T-helper 22 cell (primary cell): ENCODE measurements at places on chromosomes 16 and 17.

DNA sequence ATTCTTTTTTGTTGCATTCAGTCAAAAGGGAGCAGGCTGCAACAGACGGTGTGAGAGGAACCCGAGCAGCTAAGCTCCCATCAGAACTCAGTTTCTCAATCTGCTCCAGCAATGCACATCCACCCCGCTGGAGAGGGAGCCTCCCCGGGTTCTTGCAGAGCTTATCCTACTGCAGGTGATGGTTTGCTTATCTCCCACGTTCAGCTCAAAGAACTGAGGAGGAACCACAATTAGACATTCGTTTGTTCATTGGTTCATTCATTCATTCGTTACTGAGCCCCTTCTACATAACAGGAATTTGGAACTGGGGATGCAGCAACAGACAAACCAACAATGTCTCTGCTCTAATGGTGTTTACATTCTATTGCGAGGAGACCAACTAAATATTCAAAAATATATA is 22.2 kb upstream of the ALOX15 start:
- DNase-seq = no peak

GRCh38 chr17:68204736-68205135 is 43.1 kb upstream of the AMZ2 start:
- no peak for DNase-seq

- no peak for DNase-seq
These were observed 18.0 kb upstream of the MON1B start for GRCh38 chr16:77172951-77173350.

DNA sequence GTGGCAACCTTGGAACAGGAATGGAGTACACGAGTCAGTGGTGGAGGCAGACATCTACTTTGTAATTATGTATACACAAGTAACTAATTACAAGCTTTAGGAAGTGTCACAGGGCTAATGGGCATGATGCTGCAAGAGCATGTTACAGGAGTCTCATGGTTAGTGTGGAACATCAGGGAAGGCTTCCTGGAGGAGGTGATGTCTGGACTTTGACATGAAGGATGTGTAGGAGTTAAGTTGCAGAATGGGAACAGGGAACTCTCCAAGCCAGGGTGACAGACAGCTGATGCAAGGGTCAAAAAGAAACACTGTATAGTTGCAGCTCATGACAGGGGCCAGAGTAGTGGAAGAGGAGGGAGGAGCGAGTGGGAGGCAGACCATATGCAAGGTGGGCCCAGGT is 483.8 kb upstream of the EEF2KMT start:
- no peak for DNase-seq

DNA sequence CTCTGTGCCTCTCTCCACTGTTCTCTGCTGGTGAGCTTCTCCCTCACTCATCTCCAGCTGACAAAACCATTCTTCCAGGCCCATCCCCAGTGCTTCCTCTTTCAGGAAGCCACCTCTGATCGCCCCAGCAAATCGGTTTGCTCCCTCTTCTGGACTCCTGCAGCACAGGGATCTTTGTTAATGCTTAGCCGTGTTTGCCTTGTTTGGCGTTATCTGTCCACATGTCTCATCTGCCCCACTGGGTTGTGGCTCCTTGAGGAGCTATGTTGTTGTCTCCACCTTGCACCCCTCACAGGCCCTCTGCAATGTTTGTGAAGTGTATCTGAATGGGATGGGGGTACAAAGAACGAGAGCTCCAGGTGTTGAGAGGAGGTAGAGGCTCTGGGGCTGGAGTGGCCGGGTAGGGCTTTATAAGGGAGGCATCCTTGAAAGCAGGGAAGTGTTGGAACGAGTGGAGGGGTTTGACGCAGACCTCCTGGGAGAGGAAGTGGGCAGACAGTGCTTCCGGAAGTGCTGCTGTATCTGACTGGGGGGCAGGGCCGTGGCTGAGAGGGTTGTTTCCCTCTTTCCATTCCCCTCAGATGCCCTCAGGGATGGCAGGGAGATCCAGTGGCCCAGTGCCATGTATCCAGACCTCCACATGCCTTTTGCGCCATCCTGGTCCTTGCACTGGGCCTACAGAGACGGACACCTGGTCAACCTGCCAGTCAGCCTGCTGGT is 27.8 kb downstream of the CASKIN2 start:
- DNase-seq = peak; percentile 11

GRCh38 chr17:60305141-60305540 is 86.8 kb downstream of the USP32 start:
- DNase-seq = no peak

DNA sequence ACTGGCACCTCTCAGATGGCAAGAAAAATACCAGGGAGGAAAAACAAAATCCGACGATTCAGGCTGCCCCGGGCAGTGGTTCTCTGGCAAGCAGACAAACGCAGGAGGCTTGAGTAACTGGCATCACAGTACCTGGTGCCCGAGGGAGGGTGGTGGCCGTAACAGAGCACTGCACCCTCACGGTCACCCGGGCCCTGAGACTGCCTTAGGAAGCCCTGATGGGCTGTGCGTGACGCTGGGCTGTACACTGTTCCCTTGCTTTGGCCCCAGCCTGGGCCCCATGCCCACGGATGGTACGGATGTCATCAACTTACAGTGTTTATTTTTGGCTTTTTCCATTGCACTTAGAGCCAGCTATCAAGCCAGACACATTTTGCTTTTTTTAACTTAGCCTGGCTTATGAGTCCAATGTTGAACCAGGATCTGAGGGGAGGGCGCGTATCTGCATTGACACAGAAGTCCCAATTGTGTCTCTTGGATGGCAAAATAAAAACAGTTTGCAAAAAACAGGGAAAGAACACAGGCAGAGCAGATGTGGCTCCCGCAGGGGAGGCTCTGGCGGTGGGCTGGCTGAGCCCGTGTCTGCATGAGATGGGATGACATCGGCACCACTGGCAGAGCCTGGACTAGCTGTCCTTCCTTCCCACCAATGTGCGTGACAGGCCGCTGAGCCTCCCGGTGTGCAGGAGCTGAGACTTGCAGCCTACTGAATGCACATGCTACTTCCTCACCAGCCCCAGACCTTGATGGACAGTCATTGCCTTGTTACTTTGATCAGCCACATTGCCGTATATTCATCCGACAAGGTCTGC is 287.7 kb downstream of the FOXL1 start:
- DNase-seq = no peak

DNA sequence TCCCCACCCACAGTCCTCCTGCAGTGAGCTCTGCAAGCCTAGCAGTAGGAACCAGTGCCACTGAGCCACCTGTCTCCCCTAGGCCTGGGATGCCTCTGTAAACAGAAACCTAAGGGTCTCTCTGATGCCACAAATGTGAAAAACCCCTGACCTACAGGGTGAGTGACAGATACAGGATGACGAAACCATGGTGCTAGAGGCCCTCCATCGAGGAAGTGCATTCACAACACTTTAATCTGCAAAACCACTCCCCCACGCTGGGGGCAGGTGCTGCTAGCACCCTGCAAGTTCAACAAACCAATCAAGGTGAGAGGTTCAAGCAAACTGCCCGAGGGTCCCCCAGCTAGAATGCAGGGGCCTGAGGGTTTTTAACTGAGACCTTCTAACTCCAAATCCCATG is 59.5 kb downstream of the CDYL2 start:
- no peak for DNase-seq

DNA sequence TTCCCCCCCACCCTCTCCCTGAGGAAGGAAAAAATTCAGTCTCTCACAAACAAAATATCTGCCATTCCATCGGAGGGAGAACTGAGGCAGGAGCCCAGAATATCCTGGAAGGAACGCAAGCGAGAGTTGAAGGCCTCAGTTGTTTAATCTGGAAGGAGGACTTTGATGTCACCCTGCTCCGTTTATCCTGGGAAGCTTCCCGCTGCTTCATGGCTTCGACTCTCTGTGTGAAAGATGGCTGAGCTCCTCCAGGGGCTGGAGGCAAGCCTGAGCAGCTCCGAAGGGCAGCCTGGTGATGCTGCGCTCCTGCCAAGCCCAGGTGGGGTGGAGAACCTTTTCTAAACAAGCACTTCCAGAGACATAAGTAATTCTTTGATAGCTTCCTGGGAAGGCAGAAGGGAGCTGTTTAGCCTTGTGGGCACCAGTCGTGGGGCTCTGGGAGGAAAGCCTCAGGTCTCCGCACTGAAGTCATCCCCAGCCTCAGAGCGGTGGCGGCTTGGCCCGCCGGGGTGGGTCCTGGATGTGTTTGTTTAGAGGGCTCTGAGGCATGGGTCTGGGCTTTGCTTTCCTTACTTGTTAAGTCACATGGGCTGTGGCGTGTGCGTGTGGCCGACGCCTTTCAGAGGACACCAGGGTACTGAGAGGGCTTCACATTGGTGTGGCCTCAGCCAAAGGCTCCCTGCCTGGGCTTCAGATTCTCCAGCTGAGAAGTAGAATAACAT is 7.9 kb downstream of the NKD1 start:
- no peak for DNase-seq

GRCh38 chr16:4087990-4088577 is 28.2 kb downstream of the ADCY9 start:
- DNase-seq = no peak

DNA sequence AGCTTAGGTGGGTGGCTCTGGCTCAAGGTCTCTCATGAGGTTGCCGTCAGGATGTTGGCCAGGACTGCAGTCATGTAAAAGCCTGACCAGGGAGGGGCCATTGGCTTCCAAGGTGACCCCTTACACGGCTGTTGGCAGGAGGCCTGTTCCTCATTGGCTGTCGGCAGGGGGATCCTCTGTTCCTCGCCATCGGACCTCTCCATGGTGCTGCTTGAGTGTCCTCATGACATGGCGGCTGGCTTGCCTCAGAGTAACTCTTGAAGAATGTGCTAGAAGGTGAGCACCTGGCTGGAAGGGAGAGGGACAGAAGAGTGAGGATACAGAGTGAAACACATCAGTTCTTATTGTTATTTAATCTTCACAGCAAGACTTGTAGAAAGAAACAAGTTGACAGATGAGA is 4.7 kb upstream of the RPRML start:
- no peak for DNase-seq
